ENCODE measurements at places on chromosomes 4 and X. TPM values are rescaled to one million over a fixed set of nuclear protein-coding genes. Genes with fewer than 3 reads are reported as not detected.

- DNase-seq = no peak
- H3K27ac ChIP-seq = no peak overlapping the region
- no peaks in the 10 kb centered on the region for H3K4me1 ChIP-seq
- H3K27me3 ChIP-seq = no peaks in the 10 kb centered on the region
- H3K4me3 ChIP-seq = no peak overlapping the region
Measured at GRCh38 chr4:37641886-37642849, 44.0 kb downstream of the RELL1 start.

DMRTC1 gene
- total RNA-seq = not detected

SPOCK3 gene
- total RNA-seq = not detected

DNA sequence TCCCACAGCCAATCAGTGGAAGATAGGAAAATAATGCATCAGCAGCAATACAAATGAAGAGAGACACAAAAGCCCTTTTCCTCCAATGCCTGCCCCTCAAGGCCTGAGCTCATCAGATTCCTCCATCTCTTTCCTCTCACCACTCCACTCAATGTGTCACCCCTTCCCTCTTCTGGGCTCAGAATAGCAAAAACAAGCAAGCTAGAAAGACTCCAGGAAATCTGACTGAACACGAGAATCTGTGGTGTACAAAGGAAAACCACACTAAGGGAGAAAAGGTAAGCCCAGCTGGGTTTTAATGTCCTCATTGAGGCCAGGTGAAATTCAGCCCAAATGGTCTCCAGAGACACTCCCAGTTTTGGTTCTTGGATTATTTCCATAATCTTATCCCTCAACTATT, 46.3 kb downstream of the ARHGEF9 start:
- no peaks in the 10 kb centered on the region for H3K36me3 ChIP-seq
- no peak for DNase-seq
- H3K4me3 ChIP-seq = no peak overlapping the region
- H3K27me3 ChIP-seq = no peaks in the 10 kb centered on the region

- H3K4me1 ChIP-seq = no peaks in the 10 kb centered on the region
- no peaks in the 10 kb centered on the region for H3K36me3 ChIP-seq
- no peak overlapping the region for H3K27ac ChIP-seq
- H3K4me3 ChIP-seq = no peak overlapping the region
Measured at GRCh38 chr4:104235967-104236366, 258.7 kb downstream of the CXXC4 start.

All from natural killer cell (primary cell).